ENCODE measurements at places on chromosomes 12 and 14.

DNA sequence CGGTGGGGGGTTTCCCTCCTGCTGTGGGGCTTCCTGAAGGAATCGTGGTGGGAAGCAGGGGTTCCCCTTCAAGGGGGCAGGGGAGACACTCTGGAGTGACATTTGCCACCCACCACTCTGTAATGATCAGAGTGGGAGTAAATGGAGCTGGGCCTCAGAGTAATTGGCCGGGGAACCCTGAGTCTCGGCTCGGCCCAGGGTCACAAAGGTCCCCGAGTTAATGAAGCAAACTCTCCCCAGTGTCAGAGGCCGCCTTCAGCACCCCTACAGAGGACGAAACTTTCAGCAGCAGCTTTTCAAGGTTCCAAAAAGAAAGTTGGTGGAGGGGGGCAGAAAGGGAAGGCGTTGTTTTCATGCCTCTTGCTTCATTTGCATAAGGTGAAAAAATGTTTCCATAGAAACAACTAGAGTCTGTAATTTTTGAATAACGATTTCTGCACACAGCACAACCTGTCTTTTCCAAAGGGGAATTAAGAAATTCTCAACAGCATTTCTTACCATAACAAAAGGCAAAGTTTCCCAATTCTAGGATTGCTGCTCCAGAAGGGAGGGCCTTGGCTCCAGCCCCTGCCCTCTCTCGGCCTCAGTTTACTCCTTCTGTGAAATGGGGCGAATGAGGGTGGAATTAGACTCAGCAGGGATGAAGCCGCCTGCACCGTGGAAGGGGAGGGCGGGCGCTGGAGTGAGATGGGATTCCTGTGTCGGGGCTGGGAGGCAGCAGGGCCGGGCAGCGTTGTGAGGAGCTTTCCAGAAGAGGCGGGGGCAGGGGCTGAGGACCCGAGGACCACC lies 67.0 kb upstream of the BEGAIN start:
- DNase-seq: no peak

DNA sequence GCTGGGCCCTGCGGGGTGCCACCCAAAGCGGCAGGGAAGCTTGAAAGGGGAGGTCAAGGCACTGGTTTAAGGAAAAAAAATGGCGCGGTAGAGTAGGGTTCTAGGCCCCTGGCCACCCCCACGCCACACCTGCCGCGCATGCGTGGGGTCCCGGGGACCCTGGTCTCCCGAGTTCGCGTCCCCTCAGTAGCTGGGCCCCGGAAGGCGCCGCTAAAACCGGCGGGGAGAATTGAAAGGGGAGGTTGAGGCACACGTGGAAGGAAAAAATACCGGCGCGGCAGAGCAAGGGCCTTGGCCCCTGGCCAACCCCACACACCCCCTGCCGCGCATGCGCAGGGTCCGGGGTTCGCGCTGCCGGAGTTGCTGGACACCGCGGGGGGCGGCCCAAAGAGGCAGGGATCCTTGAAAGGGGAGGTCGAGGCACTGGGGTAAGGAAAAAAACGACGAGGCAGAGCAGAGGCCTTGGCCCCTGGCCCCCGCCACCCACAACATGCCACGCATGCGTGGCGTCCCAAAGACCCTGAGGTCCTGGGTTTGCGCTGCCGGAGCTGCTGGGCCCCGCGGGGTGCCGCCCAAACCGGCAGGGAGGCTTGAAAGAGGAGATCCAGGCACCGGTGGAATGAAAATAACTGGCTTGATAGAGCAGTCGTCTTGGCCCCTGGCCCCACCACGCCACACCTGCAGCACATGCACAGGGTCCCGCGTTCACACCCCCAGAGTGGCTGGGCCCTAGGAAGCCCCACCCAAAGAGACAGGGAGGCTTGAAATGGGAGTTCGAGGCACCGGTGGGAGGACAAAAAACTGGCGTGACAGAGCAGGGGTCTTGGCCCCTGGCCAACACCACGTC lies 314.5 kb downstream of the ALG10 start:
- no peak for DNase-seq

DNA sequence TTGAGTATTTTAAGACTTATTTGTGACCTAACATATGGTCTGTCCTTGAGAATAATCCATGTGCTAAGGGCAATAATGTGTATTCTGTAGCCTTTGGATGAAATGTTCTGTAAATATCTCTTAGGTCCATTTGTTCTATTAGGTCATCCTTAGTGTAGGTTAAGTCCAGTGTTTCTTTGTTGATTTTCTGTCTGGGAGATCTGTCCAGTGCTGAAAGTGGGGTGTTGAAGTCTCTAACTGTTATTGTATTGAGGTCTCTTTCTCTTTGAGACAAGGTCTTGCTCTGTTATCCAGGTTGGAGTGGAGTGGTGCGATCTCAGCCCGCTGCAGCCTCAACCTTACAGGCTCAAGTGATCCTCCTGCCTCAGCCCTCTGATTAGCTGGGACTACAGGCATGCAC lies 108.0 kb downstream of the FIGNL2 start:
- no peak for DNase-seq

- DNase-seq: no peak
These were observed 19.1 kb downstream of the AKT1 start for GRCh38 chr14:104776481-104776880.

- no peak for DNase-seq
These were observed 20.5 kb downstream of the RILPL1 start for GRCh38 chr12:123512838-123513665.

- no peak for DNase-seq
These were observed 86.7 kb downstream of the CALM1 start for GRCh38 chr14:90483571-90483974.

DNA sequence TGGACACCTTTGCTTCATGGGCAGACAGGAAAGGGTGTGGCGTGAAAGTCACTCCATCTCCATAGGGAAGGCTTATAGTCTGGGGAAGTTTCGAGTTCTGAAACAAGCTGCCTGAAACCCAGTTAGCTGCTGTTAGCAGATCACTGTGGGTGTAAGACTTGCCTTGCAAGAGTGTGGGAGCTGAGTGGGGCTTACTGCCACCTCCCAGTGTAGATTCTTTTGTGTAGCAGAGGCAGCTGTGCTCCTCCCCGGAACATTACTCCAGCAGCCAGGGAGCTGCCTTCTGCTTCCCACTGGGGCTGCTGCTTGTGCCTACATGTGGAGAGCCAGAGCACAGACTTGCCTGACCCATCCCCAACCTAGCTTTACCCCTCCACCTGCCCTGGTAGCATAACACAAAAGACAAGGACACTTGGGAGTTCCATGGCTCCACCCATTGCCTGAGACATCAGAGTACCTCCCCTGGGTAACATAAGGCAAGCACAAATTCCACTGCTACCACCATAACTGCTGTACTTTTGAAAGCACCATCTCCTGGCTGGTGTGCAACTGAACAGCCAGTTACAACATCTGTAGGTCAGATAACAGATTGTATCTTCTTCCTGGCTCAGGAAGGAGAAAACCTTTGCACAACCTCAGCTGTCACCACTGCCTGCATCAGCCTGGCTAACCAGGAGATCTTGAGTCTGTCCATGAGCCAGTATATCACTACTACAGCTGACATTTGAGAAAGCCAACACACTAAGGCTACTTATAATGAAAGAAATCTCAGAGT lies 69.5 kb downstream of the ADAMTS20 start:
- DNase-seq: no peak

GRCh38 chr14:24965934-24966578 lies 83.9 kb downstream of the STXBP6 start:
- peak; percentile 18 for DNase-seq

DNA sequence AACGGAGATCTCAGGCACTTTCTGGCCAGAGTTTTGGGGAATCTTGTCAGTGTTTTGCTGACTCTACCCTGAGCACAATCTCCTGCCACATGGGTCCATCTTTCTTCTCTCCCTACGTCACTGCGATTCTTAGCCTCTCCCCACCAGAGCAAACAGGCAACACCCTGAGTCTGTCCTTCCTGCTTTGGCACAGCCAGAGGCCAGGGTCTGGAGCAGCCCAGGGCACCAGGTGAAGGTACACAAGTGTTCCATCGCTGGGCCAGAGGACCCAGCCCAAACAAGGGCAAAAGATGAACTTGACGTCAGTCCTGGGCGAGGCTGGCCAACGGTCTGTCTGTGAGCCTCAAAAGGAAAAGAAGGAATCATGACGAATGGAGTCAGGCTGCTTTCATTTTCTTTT lies 12.7 kb upstream of the CCDC177 start:
- DNase-seq: no peak

DNA sequence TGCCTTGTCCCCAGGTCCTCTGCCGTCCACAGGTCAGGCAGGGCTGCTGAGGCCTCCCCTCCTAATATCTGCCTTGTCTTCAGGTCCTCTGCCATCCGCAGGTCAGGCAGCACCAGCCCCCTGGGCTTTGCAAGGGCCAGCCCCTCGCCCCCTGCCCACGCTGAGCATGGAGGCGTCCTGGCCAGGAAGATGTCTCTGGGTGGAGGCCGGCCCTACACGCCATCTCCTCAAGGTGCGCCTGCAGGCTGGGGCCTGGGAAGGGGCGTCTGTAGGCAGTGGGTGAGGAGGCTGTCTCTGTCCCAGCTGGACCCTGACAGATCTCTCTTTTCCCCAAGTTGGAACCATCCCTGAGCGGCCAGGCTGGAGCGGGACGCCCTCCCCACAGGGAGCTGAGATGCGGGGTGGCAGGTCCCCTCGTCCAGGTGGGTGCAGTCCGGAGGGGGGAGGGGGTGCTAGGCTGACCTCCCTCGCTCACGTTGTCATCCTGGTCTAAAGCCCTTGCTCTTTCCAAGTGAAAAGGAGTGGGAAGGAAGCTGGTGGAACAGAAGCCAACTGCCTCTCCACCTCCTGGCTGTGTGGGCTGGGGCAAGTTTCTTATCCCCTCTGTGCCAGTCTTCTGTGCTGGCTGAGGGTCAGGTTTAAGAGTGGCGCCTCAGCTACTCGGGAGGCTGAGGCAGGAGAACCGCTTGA lies 13.9 kb upstream of the PUS1 start:
- DNase-seq: no peak

- DNase-seq: no peak
These were observed 150.6 kb downstream of the BCAT1 start for GRCh38 chr12:24798335-24798734.

DNA sequence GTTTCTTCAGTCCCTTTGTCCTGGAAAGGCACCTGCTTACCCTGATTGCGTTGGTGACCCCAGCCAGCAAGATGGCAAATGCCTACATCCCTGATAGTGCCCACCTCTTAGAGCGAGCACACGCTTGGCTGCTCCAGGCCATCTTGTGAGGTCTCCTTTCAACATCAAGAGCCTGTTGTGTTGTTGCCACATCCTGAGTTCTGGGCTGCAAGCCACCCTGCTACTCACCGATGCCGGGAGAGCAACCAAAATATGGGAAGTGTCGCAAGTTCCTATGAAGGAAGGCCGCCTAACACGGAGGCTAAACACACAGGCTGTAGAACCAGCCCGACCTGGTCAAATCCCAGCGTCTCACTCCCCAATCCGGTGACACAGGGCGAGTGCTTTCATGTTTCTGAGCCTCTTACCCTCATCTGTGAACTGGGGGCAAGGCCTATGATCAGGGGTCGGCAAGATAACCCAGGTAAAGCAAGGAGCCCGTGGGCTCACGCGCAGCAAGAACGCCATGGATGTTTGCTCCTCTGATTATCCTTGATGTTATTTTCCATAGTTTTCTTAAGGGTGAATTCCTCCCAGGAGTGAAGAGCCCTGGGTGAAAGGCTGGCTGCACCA lies 98.4 kb downstream of the LGMN start:
- DNase-seq: no peak

DNA sequence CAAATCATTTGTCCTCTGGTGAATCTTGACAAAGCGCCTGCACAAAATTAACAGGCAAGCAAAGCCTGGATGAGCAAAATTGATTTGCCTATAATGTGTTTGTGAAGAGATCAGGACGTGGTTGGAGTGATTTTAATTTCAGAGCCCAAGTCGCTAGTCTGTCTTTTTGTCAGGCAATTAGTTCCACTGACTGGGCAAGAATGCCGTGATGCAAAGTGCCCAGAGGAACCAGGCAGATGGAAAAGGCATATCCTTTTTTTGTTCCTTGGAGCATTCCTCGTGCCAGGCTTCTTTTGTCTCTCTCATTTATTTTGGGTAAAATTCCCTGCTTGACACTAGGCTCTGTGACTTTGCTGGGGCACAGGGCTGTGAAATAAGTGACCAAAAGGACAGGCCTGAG lies 65.9 kb upstream of the CCDC198 start:
- no peak for DNase-seq

DNA sequence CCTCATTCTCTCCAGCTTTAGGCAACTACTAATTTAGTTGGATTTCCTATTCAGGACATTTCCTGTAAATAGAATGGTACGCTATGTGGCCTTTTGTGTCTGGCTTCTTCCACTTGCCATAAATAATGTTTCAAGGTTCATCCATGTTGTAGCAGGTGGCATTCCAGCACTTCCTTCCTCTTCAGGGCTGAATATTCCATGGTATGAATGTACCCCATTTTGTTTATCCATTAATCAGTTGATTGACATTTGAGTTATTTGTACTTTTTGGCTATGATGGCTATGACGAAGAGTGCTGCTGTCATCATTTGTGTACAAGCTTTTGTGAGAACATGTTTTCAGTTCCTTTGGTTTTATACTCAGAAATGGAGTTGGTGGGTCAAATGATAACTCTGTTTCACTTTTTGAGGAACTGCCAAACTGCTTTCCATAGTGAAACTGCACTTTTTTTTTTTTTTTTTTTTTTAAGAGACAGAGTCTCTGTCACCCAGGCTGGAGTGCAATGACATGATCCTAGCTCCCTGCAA lies 6.5 kb upstream of the CDK2AP1 start:
- no peak for DNase-seq

DNA sequence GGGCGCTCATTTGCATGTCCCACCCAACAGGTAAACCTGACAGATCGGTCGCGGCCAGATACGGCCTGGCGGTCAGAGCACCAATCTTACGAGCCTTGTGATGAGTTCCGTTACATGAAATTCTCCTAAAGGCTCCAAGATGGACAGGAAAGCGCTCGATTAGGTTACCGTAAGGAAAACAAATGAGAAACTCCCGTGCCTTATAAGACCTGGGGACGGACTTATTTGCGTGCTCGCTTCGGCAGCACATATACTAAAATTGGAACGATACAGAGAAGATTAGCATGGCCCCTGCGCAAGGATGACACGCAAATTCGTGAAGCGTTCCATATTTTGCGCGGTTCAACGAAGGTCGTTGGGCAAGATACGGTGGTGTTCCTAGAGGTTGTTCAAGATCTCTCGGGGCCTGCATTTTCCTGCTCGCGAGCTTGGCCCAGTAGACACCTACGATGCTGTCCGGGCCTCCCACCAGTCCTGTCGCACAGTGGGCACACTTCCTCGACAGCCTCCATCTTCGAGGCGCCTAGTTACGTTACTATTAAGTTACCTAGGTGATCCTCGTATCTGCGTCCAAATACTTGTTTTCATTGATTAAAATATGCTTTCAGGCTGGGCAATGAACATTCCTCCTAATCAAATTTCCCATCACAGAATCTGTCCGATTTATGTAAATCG lies at the start of gene RNU6-7:
Gene RNU6-7 (plus strand): TSS at position 230 of the 675 bp plus-strand sequence.
- no peak for DNase-seq

DNA sequence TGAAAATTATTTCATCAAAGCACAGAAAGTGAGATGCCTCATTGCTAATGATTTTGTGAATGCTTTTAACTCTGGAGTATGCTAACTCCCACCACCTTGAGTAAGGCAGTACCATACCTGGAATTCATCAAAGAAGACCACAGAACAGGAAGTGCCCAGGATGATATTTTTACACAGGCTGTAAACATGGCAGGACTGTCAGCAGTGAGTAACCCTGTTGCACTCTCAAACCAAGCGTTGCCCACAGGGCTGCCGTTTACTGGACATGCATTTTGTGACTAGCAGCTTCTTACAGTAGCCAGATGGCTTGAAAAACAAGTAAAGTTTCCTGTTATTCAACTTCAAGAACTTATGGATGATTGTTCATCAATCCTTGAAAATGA lies 42.4 kb downstream of the RALGAPA1 start:
- DNase-seq: no peak
